Activated naive CD8-positive, alpha-beta T cell treated with anti-CD3 and anti-CD28 coated beads, Interleukin-2, amount 10 ng/mL, durations not matched to agents 7 days and 5 days (primary cell): ENCODE measurements at places on chromosomes 11 and 22. TPM values are rescaled to one million over a fixed set of nuclear protein-coding genes. Genes with fewer than 3 reads are reported as not detected.

Gene DNAJB7
- not detected for total RNA-seq

Gene HSD17B12
- total RNA-seq, result 37.0 TPM

DNA sequence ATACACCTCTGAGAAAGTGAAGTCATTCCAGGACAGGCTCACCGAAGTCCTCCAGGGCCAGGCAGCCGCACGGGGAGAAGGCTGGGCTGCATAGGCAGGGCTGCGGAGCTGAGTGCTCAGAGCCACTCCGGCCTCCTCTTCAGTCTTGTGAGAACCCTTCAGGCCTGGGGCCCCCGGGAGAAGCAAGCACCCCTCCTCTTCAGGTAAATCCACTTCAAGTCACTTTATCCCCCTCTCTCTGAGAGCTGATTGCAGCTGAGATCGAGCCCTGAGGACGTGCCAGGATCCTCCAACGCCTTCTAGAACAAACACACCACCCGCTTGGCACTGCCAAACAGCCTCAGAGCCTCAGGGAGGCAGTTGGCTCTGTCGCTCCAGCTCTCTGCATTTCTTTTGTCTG is 1526.3 kb downstream of the BRD1 start:
- no peaks in the 10 kb centered on the region for H3K27me3 ChIP-seq
- H3K4me3 ChIP-seq, result no peak overlapping the region
- no peak for DNase-seq
- H3K4me1 ChIP-seq, result no peaks in the 10 kb centered on the region
- H3K36me3 ChIP-seq, result no peaks in the 10 kb centered on the region

- no peaks in the 10 kb centered on the region for H3K4me1 ChIP-seq
- H3K27ac ChIP-seq, result no peak overlapping the region
- H3K36me3 ChIP-seq, result peaks cover 7% of the 10 kb centered on the region
- no peaks in the 10 kb centered on the region for H3K27me3 ChIP-seq
- no peak overlapping the region for H3K4me3 ChIP-seq
These were observed 33.0 kb downstream of the FAR1 start for GRCh38 chr11:13701506-13701905.

DNA sequence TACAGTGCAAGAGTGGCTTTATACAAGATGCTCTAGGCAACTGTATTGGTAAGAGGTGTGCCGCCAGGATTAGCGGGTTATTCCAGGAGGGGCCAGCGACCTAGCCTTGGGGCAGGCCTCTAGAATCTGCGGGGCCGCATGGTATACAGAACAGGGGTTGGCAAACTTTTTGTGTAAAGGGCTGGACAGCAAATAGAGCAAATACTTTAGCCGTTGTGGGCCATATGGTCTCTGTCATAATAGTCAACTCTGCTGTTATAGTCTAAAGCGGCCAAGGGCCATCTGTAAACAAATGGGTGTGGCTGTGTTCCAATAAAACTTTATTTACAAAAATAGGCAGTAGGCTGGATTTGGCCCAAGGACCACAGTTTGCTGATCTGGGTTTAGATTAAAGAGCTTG is 32.6 kb downstream of the FBLN1 start:
- H3K36me3 ChIP-seq, result no peaks in the 10 kb centered on the region
- H3K27ac ChIP-seq, result no peak overlapping the region
- H3K4me3 ChIP-seq, result no peak overlapping the region
- no peak for DNase-seq

GRCh38 chr11:75562836-75563484 is 907 bp downstream of the SERPINH1 start:
- peak overlapping the region; percentile 95 for H3K27ac ChIP-seq
- H3K4me3 ChIP-seq, result peak overlapping the region; percentile 96
- peaks cover 37% of the 10 kb centered on the region for H3K4me1 ChIP-seq
- H3K36me3 ChIP-seq, result peaks cover under 1% of the 10 kb centered on the region
- DNase-seq, result no peak

Gene PHOX2A
- total RNA-seq, result not detected
